AG08395 (cell line): ENCODE measurements at places on chromosomes 16 and 17.
A peak's percentile ranks its signal among the peaks of the same experiment; 100 is the strongest.

GRCh38 chr17:72430611-72431432 lies 310.0 kb downstream of the SOX9 start:
- no peak for DNase-seq

- DNase-seq: no peak
Measured at GRCh38 chr17:40307001-40307730, 1.8 kb upstream of the RARA start.

DNA sequence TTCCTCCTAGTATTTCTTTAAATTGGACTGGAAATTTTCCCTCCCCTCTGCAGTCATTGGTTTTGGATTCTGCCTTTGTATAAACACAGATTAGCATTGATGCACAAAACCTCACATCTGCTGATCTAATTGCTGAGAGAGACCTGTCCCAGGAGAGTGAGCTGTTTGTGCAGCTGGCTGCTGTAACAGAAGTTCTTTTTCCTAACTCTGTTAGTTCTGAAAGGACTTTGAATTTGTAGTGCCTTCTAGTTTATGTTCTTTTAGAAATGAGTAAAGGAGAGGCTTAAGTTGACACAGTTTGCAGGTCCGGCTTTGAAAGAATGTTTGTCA lies 45.2 kb upstream of the KPNB1 start:
- no peak for DNase-seq

DNA sequence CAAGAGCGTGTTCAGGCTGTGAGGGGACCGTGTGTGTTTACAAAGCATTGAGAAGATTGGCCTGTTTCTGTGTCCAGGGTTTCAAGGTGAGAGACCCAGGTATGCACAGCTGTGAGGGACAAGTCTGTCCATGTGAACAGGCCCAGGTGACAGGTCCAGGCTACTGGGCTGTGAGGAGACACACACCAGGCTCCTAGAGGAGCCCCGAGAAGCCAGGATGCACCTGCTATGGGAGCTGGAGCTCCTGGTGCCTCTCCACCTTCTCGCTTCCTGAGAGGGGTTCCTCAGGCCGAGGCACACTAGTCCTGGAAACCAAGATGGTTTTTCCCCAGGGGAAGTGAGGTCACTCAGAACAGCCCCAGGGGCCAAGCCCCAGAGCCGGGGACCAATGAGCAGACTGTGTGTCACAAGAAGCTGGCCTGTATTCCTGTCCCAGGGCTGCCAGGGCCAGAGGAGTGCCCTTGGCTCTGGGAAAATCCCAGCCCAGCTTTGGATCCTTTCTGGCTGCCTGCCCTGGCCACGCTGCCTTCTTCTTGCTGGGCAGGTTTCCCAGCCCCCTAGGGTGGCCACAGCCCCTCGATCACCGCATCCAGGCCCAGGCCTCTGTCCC lies 153.4 kb upstream of the PLCG2 start:
- DNase-seq: peak; percentile 70

GRCh38 chr17:64117981-64118979 lies 11.7 kb downstream of the ERN1 start:
- no peak for DNase-seq

DNA sequence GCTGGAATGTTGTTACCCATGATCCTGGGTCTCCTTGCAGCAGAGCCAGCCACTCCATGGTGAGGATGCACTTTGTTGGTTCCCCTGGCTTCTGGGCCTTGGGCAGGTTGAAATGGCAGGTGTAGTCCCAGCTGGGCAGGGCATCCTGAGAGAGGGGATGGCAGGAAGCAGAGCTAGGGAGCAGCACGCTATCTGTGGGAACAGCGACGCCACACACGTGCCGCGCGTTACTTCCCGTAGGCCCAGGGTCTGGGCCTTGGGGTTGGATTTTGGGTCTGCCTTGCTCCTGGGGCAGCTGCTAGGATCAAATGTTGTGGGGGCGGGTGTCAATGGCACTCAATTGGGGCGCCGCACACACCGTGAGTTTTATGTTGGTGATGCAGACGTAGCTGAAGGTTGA lies 368.0 kb downstream of the CPPED1 start:
- DNase-seq: no peak

GRCh38 chr17:66496306-66496705 lies 193.9 kb downstream of the PRKCA start:
- no peak for DNase-seq

DNA sequence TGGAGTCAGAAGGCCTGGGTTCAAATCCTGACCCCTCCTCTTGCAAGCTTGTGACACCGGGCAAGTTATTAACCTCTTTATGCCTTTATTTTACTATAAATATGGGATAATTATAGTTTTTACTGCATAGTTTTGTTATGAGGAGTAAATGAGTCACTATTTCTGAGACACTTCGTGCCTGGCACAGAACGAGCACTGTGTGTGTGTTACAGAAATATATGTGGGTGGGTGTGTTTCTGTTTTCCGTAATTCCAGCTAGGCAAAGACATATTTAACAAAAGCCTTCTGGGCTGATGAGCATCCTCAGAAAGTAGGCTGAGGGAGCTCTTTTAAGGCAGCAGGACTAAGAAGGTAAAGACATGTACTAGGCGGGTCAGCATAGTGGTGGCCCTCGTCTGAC lies 417.9 kb downstream of the MAF start:
- DNase-seq: no peak

DNA sequence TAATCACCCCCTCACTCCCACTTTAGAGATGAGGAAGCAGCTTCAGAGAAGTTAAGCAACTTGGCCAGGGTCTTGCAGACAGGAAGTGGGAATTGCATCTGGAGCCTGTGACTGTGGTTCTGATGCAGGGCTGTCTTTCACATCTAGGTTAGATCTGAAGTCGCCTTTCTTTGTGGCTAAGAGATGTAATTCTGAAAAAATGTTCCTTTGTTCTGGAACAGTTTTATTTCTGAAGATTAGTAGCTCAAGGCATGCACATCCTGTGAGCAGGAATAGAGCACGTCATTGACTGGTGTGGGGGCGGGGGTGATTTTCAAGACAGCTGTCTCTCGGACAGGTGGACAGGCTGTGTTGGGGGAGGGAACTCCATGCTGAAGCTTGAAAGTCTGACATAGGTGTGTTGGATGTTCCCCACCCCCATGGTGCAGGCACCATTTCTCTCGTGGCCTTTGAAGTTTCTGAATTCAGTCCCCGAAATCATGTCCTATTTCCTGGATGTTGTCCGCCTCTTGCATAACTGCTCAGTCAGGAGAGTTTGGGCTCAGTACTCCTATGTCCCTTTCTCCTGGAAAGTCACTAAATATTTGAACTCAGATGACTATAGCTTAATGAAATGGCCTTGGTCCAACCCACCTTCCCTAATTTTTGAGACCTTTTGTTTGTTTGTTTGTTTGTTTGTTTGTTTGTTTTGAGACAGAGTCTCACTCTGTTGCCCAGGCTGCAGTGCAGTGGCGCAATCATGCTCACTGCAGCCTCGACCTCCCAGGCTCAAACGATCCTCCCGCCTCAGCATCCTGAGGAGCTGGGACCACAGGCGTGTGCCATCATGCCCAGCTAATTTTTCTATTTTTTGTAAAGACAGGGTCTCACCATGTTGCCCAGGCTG lies 21.0 kb upstream of the HERPUD1 start:
- DNase-seq: peak; percentile 80

- DNase-seq: no peak
Measured at GRCh38 chr17:81582749-81583148, 30.6 kb upstream of the FAAP100 start.

DNA sequence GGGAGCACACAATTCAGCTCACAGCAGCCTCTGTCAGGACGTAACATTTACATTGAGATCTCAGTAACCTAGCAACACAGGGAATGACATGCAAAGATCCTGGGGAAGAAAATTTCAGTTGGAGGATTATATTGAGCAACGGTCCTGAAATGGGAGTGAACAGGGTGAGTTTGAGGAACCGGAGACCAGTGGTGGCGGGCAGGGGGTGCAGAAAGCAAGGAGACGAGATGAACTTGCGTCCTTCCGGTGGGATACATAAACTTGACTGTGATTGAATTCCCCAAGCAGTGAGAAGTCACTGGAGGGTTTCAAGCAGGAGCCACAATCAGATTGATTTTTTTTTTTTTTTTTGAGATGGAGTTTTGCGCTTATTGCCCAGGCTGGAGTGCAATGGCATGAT lies 51.5 kb downstream of the SHISA6 start:
- DNase-seq: no peak

GRCh38 chr17:27747462-27748359 lies 52.6 kb downstream of the NOS2 start:
- DNase-seq: no peak

- peak; percentile 73 for DNase-seq
Measured at GRCh38 chr17:64281962-64282752, 19.1 kb upstream of the TEX2 start.

GRCh38 chr17:76408037-76408849 lies 23.8 kb downstream of the SPHK1 start:
- peak; percentile 56 for DNase-seq

DNA sequence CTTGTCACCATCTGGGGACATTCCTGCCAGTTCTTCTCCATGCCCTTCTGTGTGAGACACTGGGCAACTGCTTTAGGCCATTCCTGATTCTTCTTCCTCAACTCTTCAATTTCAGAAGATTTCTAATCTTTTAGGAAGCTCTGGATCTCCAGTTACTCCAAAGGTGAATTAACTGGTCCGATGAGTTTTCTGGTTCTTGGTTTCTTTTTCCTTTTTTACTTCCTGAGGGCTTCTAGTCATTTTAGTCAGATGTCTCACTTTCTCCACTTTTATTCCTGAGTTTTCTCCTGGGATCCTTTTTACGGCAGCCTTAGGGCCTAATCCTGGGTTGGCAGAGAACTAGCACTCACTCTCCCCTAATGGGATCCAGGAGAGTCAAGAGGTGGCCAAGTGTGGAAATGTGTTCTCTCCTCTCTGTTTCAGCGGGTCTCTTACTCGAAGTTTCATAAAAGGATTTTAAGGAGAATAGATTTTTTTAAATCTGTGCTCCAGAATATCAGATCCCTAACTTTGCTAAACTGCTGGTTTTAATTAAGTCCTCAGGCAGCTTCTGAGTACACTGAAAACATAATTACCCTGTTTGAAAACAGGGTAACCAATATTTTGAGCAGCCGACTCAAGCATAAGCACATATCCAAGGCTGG lies 107.6 kb downstream of the RMI2 start:
- no peak for DNase-seq

DNA sequence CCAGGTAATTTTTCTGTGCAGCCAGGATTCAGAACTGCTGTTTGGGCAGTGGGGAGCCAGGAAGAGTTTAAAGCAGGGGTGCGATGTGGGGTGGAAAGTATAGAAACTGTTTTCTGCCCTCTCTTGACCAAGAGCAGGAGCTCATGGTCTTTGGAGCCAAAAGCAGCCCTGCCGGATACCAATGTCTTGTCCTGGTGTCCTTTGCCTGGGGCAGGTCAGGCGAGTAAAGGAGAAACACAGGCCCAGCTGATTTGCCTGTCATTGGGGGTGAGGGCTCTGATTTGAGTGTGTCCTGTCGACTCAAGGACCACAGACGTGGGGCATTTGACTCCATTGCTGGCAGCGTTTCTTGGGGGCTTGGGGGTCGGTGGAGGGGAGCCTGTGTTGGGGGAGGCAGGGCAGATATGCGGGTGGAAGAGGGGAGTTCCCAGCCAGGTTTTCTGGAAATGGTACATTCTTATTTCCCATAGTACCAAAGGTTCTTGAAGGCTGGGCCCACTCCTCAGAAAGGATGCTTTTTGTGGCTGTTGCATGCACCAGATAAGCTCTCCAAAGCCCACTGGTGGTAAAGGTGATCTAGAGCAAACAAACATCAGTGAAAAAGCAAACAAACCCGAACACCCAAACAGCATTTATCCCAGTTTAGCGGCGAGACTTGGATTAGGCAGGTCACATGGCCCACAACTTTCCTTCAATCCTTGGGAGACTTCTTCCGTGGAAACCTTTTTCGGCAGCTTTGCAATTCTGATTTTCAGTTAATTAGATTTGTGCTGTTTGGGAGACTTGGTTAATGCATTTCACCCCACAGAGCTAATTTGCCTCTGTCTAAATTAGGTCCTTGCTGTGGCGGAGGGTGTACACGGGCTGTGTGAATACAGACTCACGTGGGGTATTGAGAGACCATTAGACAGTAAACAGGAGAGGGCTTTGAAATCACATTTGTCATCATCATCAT lies 59.0 kb downstream of the MSI2 start:
- no peak for DNase-seq

DNA sequence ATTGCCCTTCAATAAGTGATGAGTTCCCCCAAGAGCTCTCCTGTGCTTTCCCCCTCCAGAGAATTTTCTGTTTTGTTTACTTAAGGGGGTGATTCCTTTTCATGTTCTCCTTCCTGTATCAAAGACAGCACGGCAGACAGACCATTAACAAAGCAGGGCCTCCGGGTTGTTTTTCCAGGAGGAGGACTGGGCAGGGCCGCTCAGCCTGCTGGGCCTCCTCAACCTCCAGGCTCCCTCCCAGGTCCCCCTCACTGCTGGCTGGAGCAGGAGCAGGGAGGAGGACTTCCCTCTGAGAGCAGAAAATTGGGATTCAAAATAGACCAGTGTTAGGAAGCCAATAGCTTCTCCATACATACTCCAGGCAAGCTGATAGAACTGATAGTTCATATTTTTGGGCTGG lies 20.4 kb downstream of the SDK2 start:
- DNase-seq: no peak

GRCh38 chr16:23999663-24000062 lies 163.9 kb downstream of the PRKCB start:
- no peak for DNase-seq

DNA sequence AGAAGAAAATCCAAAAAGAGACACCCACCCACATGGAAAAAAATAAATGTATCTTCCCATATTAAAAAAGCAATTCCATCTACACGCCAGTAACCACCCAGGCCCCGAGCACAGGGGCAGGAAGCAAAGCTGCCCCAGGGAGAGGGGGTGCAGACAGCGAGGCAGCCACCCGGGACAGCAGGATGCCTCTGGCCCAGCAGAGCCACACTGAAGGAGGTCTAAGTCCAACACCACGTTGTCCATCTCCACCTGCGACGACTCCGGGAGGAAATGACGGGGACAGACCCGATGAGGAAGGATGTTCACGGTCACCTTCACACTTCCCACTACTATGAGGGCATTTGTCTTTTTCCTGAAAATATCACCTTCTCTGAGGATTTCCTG lies 14.4 kb upstream of the CYTH1 start:
- no peak for DNase-seq

DNA sequence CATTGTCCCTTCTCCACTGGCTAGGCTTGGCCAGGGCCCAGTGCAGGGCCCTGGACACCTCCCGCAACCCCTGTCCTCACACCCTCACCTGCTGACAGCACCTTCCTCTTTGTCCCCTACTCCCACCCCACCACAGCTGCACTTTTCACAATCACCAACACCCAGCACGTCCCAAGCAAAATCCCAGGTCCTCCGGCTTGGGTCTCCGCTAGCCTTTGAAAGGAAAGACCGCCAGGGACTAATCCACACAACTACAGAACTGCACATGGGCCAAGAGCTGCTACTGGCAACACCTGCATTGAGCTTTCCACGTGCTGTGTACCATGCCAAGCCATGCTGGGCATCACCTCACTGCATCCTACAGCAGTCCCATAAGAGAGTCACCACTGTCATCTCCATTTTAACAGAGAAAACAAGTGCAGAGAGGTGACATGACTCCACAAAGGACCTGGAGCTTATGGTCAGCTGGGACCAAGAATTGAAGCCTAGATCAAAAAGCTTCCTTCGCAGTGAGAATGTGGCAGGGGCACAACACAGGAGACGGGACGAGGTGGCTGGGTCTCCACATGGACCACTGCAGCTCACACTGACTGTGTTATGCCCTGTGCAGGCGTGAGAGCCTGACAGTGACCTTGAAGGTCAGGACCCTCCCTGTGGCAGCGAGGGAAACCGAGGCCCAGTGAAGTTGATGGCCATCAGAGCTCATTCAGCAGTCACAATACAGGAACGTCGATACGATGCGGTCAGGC lies 22.5 kb downstream of the FBXO31 start:
- no peak for DNase-seq

- peak; percentile 25 for DNase-seq
Measured at GRCh38 chr16:19583665-19584300, 28.3 kb downstream of the VPS35L start.
